ENCODE measurements at places on chromosomes 6 and 20.

- DNase-seq: peak; percentile 60
Measured at GRCh38 chr20:1654996-1655395, 2.6 kb downstream of the SIRPG start.

DNA sequence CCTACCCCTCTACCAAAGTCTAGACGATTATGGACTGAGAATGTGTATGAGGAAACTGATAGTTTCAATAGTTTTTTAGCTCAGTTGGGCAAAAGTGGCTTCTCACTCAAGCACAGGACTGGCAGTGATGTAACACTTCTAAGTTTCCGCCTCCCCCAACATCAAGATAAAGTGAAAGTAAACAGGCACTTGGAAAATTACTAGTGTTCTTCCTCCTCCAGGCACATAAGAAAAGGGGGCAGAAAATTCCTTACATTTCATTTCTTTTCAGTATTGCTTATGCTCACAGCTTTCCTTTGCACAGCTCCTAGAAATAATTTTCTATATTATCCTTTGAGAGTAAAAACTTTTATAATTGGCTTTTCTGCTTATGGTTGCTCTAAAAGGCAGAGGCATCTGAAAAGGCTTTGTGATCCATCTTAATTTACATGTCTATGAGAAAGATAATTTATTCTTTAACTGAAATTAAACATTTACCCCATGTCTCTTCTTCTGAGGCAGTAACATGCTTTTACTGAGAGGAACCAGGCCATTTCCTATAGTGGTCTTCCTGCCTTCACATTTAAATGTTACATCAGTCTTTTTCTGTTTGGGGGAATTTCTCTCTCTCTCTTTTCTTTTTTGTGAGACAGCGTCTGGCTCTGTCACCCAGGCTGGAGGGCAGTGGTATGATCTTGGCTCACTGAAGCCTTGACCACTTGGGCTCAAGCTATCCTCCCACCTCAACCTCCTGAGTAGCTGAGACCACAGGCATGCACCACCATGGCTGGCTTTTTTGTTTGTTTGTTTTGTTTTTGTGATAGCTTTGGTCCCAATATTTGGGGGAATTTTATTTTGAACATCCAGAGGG, 65.0 kb upstream of the EEF1A1 start:
- peak; percentile 74 for DNase-seq

- no peak for DNase-seq
Measured at GRCh38 chr6:52130440-52130839, 43.0 kb upstream of the PKHD1 start.

GRCh38 chr6:11374036-11375010, 141.9 kb upstream of the NEDD9 start:
- DNase-seq: no peak

GRCh38 chr6:107308677-107309076, 150.7 kb downstream of the PDSS2 start:
- no peak for DNase-seq

DNA sequence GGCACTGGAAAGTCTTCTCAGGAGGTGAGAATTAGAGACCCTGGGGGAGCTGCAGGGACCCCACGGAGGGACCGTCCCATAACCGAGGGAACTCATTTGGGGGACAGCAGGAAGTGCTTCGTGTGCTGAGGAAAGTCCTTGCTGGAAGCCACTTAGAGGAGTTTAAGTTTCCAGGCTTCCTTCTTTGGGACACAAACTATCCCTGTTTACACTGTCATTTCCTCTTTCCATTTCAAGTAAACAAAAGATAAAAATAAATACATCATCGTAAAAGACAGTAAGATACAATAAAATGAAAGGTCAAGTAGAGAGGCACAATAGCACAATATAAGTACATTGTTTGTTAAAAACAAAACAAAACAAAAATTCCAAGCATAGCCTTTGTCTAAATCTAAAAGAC, 101.2 kb downstream of the TTLL2 start:
- DNase-seq: no peak

- DNase-seq: no peak
Measured at GRCh38 chr20:11686195-11686594, 231.5 kb upstream of the BTBD3 start.

DNA sequence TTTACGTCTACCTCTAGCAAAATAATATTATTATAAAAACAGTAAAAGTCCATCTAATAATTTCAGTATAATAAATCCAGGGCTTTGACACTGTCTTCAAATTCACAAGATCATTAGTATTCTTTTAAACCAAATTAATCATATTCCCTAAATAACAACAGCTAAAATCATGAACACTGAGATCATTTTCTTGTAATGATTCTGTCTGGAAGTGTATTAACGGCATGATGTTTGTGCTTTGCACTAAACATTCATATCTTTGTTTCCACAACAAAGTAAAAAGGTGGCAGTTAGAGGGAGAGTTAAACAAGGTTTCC, 18.8 kb downstream of the HIVEP2 start:
- no peak for DNase-seq

DNA sequence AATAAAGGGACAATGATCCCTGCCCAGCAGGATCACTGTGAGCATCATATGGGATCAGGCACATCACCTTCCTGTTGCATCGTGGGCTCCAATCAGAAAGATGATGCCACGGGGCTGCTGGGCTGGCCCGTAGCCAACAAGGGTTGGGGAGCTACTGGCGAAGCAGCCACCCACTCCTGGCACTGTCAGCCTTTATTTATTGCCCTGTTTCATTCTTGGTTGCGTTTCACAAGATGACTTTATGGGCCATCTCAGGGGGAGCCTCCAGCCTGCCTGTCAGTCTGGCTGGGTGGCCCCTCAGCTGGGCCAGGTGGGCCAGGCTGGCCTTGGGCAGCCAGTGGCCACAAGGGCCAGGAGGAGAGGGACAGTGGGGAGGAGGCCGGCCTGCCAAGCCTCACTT, 17.3 kb downstream of the VSTM2L start:
- DNase-seq: no peak

All from CD4-positive, alpha-beta T cell treated with Interleukin-10 for 1 hour (primary cell).